ENCODE measurements at places on chromosomes 12 and 14. TPM values are rescaled to one million over a fixed set of nuclear protein-coding genes. Genes with fewer than 3 reads are reported as not detected.

Gene MYF5
- not detected for total RNA-seq

Gene NFE2
- 0.43 TPM for total RNA-seq

Gene IFNG
- not detected for total RNA-seq

Gene DLGAP5
- total RNA-seq: 17.4 TPM

Gene PZP
- not detected for total RNA-seq

Gene NEMP1
- 10.0 TPM for total RNA-seq

Gene MDGA2
- total RNA-seq: not detected

Gene KRT72
- total RNA-seq: not detected

Gene FGF6
- total RNA-seq: not detected

Data from fibroblast of villous mesenchyme (primary cell).